ENCODE measurements at places on chromosomes 11 and 22.

DNA sequence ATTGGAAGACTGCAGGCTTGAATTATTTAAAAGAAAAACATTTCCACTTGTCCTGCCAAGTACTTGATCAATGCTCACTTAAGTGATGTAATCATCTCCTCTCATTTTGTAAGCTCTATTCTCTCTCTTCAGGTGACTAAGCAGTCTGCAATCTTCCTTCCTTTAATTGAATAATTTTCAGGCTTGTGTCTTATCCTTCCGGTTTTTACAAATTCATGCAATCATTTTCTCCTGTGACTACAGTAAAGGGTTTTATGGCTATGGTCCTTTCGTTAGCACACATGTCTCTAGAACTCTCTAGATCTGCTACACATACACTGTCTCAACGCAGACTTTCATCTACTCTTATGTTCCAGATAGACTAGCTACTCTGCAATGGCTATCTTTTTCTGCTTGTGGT, 12.6 kb upstream of the UPB1 start:
- DNase-seq = peak; percentile 88

DNA sequence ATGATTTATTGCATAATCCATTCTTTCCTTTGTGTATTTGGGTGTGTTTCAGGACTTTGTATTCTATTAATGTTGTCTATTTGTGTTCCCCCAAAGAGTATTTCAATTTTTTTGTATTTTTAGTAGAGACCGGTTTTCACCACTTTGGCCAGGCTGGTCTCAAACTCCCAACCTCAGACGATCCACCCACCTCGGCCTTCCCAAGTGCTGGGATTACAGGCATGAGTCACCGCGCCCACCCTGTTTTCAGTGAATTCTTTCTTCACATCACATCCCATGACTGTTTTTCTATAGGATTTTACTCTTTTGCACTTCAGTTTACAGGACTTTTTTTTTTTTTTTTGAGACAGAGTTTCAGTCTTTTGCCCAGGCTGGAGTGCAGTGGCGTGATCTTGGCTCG, 46.3 kb downstream of the RBX1 start:
- DNase-seq = no peak

GRCh38 chr11:111944651-111945051, 7.5 kb downstream of the DIXDC1 start:
- peak; percentile 90 for DNase-seq

DNA sequence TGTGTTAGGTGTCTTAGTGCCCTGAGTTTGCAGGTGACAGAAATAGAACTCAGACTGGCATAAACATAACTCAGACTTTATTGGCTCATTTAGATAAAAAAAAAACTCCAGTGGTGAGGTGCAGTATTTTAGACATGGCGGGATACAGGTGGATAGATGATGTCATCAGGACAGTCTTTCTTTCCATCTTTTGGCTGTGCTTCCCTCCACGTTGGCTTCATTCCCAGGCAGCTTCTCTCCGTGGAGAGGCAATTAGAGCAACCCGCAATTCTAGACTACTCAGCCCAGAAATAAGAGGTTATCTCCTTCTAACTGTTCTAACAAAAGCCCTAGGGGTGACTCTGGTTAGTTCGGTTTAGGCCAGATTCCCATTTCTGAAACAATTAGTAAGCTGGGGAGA, 40.5 kb downstream of the NCAM1 start:
- no peak for DNase-seq

- peak; percentile 28 for DNase-seq
These were observed 52.6 kb upstream of the SESN3 start for GRCh38 chr11:95283650-95284049.

GRCh38 chr11:14224395-14224794, 134.6 kb downstream of the RRAS2 start:
- no peak for DNase-seq

DNA sequence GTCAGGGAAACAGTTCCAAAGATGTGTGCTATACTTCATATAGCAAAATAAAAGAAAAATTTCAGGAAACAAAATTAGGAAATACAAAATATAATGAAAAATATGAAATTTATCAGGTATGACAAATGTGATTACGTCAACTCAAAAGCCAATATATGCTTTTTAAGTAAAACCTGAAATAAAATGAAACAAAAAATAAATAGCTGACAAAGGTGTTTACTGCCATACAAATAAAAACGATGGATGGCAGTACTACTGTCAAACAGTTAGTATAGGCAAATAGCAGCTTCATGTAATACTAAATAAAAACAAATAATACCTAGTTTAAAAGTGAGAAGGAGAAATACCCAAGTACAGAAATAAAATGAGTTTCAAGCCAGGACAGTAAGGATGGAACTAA, 13.7 kb downstream of the CEP57 start:
- no peak for DNase-seq

- no peak for DNase-seq
These were observed 27.8 kb downstream of the ANO1 start for GRCh38 chr11:70105755-70106571.

- DNase-seq = peak; percentile 44
These were observed 7.8 kb downstream of the SIPA1 start for GRCh38 chr11:65645710-65646109.

DNA sequence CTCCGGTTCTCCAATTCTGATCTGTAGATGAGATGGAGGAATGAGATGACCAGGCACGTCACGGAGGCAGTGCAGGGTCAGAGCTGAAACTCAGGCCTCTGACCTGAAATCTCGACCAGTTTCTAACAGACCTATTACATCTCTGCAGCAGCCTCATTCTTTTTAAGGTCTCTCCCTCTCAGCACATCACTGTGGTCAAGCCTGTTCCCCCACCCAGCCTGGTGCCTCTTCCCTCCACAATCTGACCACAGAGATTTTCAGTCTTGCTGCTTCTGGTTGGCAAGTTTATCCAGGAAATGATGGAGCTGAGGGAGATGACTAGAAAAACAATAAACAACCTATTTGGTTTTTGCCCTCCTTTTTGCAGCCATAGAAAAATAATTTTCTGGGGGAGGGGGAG, 9.5 kb downstream of the GRAMD1B start:
- no peak for DNase-seq

DNA sequence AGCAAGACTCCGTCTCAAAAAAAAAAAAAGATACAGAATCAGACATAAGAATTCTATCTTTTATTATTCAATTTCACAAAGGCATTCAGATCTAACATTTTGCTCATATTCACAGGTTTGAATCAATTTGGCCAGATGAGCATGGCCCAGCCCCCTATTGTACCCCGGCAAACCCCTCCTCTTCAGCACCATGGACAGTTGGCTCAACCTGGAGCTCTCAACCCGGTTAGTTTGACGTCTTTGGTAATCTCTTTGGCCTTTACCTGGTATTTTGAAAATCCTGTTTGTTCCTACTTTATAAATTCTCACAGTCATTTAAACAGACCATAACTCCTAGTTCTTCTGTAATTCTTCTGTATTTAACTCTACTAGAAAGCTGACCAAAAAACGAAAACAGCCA, 55.3 kb downstream of the EP300 start:
- DNase-seq = no peak

- DNase-seq = no peak
These were observed 33.9 kb downstream of the SWAP70 start for GRCh38 chr11:9697766-9698165.

DNA sequence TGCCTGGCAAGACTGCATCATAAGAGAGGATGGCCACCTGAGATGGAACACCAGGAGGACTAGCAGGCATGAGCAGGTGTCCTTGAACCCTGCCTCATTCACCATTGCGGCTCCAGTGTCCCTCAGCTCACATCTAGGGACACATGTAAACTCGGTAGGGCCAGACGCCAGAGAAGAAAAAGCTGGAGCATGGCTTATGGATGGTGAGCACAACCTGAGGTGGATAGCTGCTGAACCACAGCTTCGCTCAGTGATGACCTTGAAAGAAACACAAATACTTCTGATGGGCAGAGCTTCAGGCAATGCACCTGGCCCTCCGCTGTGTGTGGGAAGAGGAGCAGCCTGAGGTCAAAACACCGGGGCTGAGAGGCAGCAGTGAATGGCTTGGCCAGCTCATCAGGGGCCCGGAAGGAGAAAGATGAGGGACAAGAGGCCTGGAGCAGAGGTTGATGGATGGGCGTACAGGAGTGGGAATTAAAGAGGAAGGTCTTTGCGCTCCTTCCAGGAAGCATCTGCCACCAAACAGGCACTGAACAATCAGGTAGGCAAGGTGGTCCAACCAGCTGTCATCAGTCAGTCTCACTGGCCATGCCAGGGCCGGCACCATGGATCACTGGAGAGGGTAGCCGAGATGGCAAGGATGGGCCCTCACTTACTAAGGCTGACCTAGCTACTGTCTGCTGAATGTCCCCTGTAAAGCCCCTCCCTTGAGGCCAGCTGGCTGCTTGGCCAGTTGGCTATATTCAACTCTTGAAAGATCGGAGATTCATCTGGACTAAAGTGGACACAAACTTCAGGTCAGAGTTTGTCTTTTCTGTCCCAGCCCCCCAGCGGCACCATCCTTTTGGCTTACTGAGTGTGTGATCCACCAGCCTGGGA, 89.7 kb downstream of the MYEOV start:
- no peak for DNase-seq

DNA sequence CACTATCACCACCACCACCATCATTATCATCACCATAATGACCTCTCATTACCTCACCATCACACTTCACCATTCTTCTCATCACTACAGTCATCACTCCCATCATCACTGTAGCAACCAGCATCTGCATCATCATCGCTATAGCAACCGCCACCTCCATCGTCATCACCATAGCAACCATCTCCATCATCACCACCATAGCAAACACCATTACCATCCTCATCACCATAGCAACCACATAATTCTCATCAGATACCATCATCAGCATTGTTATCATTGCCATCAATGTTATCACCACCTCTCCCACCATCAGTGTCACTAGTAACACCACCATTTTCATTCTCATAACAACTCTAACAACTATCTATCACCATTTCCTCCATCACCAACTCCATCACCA, 23.1 kb upstream of the CD82 start:
- no peak for DNase-seq

- DNase-seq = no peak
These were observed 43.5 kb downstream of the PPFIA1 start for GRCh38 chr11:70313945-70314344.

DNA sequence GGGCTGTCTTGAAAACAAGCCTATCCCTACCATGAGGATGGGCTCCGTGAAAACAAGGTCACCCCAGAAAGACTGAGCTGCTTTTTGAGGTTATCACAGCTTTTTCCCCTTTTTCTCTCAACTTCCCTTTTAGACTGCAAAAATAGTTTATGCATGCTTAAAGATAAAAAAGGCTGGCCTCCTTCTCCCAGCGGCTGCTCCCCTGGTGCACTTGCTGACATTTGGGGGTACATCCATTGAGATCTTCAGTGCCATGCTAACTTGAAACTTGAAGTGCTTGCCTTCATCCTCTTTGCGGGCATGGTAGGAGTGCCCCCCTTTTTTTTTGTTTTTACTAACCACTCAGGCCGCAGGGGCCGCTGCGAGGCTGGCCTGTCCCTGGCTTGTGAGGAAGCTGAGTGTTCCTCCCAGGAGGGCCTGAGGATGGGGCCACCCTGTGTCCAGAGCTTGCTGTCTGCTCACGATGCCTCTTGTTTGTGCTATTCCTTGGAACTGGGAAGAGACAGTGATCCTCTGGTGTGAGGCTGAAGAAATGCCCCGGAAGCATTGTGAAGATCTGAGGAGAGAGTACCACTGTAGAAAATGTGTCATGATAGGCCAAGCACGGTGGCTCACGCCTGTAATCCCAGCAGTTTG, 2.2 kb downstream of the TANGO2 start:
- DNase-seq = no peak

DNA sequence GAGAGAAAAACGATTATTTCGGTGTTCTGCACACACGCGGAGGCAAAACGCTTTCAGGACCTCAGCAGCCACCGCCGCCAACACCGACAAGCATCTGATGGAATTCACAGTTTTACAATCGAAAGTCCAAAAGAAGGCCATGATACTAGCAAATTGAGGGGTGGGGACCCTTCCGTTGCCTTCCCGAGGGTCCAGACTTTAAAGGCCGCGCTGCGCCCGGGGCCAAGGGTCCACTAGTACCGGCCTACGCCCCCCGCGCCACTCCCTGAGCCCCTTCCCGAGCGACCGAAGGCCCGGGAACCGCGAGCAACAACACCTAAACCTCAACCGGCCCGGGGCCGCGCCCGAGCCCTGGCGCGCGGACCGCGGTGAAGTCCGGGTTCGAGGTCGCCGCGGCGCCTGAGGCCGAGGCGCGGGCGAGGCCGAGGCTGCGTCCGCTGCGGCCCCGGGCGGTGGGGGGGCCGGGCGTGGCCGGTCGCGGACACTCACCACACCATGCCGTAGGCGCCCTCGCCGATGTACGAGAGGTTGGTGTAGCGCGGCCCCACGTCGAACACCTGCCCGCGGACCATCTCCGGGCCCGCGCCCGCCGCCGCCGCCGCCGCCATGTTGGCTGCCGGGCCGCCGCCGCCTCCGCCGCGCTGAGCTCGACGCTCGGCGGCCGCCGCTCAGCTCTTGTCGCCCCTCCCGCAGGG, 465 bp downstream of the MAPK1 start:
- DNase-seq = peak; percentile 7

DNA sequence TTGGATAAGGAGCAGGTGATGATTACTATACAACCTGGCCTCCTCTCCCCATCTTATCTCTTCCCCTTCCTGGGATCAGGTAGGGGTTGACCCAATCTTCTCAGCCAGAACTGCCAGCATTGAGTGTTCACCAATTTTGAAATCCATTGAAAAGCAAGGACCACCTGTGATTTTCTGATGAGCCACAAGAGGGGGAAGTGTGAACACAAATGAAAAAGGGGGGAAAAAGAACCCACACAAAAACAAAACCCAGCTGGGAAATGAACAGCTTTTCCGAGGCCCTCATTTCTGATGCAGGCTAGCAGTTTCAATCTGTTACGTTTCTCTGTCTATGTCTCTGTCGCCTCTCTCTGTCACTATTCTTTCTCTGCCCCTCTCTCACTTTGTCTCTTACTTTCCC, 161.9 kb downstream of the INSC start:
- no peak for DNase-seq

- DNase-seq = no peak
These were observed 101.4 kb upstream of the MTNR1B start for GRCh38 chr11:92867913-92868619.

GRCh38 chr11:1829039-1829820, 5.6 kb upstream of the SYT8 start:
- peak; percentile 34 for DNase-seq

DNA sequence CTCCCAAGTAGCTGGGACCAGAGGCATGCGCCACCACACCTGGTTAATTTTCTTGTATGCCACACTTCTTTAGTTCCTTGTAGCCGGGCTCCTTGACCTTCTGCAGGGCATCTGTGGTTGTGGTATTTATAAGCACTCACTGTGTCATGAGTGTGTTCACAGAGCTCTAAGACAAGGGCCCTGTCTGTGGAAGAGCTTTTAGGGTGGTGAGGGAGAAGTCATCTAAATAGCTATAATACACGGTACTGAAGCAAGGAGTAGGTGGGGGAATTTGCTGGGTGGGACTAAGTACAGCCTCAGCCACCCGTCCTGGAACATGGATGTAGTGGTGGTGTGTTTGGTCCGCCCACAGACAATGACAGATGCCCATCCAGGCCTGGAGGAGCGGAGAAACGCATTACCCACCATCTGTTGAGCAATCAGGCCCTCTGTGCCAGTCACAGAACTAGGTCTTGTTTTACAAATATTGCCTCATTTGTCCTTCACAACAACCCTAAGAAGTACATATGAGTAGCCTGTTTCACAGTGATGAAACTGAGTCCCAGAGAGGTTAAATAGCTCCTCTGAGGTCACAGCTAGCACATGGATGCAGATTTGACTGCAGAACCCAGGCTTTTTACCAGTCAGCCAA, 10.1 kb downstream of the ACO2 start:
- no peak for DNase-seq

GRCh38 chr22:47071807-47072641, 309.6 kb downstream of the TBC1D22A start:
- DNase-seq = no peak
